ENCODE measurements at places on chromosomes 16 and 17. TPM values are rescaled to one million over a fixed set of nuclear protein-coding genes. Genes with fewer than 3 reads are reported as not detected.

Gene ZNF385C
- total RNA-seq, result 0.07 TPM

Gene PRSS53
- 7.0 TPM for total RNA-seq

DNA sequence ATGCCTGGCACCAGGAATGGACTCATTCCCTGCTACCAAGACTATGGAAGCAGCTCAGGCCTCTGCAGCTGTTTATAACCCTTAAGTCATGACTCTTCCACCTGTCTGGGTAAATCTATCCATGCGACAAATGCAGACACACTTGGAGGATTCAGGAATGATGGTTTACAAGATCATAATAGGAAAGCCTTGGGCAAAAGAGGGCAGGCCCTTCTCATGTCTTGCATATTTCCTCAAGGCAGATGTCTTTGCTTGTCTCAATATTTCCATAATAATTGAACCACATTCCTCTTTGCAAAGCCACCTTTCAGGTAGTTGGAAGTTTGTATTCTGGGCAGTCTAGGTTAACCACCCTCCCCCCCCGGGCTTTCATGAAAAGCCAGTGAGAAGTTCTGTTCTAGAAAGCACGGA is 884 bp upstream of the JPT1 start:
- DNase-seq, result no peak
- H3K36me3 ChIP-seq, result no peaks in the 10 kb centered on the region
- peaks cover 36% of the 10 kb centered on the region for H3K4me1 ChIP-seq

GRCh38 chr16:50416388-50416787 is 47.6 kb upstream of the BRD7 start:
- DNase-seq, result no peak
- no peak overlapping the region for H3K27ac ChIP-seq
- peaks cover 13% of the 10 kb centered on the region for H3K4me1 ChIP-seq
- H3K27me3 ChIP-seq, result no peaks in the 10 kb centered on the region
- H3K4me3 ChIP-seq, result no peak overlapping the region

DNA sequence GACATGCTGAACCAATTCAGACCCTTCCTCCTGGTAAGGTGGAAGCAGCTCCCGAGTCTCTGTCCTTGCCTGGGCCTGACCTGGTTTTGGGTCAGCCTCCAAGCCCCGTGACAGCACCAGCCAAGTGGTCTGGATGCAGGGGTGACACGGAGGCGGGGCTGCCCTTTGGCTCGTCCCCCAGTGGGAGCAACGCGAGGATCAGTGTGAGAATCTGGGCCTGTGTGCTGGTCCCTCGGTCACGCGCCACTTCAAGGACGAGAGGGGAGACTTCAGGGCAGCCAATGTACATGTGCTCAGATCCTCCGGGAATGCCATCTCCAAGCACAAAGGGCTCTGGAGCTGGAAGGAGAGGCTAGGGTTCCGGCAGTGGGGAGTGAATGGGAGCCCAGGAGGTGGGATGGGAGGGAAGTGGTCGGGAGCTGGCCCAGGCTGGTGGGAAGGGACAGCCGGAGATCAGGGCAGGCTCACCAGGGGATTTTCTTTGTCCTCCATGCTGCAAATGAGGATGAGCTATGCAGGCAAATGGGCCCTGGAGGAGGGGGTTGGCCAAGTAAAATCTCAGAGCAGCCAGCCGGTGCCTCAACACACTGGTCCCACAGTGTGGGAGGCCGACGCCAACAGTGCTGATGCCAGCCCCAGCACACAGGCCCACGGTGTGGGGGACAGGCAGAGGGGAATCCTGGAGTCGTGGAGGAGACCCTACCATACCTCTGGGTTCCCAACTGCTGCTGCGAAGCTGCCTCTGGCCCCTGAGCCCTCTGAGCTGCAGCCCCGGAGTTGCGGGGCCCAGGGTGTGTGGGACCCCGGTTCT is 4.2 kb upstream of the NDRG4 start:
- peak; percentile 75 for DNase-seq
- H3K36me3 ChIP-seq, result no peaks in the 10 kb centered on the region
- peaks cover 20% of the 10 kb centered on the region for H3K4me1 ChIP-seq
- peaks cover 2% of the 10 kb centered on the region for H3K27me3 ChIP-seq
- peak overlapping the region; percentile 90 for H3K27ac ChIP-seq

DNA sequence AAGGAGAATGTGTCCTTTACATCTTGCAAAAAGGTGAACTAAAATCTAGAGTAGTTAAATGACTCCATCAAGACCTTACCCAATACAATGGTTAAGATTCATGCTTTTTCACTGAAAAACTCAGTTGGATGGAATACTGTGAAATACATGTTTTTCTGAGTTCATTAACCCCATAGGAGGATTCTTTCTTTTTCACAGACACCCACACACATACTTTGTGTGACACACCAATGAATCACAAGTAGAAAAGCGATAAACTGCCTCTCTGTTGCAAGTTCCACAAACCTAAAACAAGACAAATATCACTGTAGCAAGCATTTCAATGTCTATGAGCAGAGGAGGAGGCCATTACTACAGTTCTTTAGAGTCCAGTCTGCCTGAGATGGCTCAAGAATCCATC is 258.8 kb upstream of the CDH5 start:
- peak overlapping the region; percentile 42 for H3K27ac ChIP-seq
- H3K4me3 ChIP-seq, result no peak overlapping the region
- H3K36me3 ChIP-seq, result no peaks in the 10 kb centered on the region
- peaks cover 13% of the 10 kb centered on the region for H3K4me1 ChIP-seq

GRCh38 chr17:76594690-76595089 is 9.0 kb upstream of the ST6GALNAC2 start:
- DNase-seq, result no peak
- H3K36me3 ChIP-seq, result no peaks in the 10 kb centered on the region
- no peak overlapping the region for H3K4me3 ChIP-seq
- peaks cover 2% of the 10 kb centered on the region for H3K4me1 ChIP-seq
- H3K27me3 ChIP-seq, result peaks cover 8% of the 10 kb centered on the region

DNA sequence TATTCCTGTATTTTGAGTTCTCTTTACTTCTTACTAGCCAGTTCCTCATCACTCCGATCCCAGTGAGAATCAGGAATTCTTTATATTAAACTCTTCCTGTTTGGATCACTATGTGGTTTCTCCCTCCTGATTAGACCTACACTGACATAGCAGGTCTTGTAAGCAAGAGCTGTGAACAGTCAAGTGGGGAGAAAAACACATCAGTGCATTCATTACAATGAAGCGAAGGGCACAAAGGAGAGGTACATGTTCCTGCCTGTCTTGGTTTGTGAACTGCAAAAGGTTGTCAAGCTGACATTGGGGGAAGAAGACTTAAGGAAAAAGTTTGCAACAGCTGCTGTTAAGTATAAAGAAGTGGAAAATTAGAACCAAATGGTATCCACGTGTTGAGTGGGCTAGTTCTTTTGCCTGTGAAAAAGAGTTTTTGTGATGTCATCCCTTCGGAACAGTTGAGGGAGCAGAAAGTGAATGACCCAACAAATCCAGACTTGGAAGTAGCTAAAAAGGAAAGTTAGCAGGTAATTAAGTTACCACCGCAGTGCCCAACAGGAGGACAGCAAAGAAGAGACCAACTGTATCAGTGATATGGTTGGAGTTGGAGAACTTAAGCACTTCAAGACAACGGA is 23.0 kb upstream of the TRIM25 start:
- peaks cover 22% of the 10 kb centered on the region for H3K36me3 ChIP-seq
- no peaks in the 10 kb centered on the region for H3K27me3 ChIP-seq
- no peak for DNase-seq
- no peak overlapping the region for H3K4me3 ChIP-seq
- H3K27ac ChIP-seq, result no peak overlapping the region

DNA sequence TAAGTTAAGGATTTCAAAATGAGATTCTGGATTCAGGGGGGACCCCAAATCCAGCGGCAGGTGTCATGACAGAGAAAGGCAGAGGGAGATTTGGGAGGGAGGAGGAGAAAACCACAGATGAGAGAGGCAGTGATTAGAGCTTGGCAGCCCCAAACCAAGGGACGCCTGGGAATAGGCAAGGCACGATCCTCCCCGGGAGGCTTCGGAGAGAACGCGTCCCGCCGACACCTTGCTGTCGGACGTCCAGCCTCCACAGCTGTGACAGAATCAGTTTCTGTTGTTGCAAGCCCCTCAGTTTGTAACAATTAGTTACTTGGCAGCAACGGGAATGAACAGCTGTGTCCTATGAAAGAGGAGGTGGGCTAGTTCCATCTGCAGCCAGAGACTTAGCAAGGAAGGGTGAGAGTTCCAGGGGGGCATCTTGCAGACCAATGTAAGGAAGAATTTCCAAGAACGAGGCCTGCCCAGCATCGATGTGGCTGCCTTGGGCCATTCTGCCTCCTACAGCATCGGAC is 110.7 kb upstream of the SDK2 start:
- H3K4me3 ChIP-seq, result no peak overlapping the region
- H3K4me1 ChIP-seq, result no peaks in the 10 kb centered on the region
- H3K36me3 ChIP-seq, result no peaks in the 10 kb centered on the region
- peaks cover 52% of the 10 kb centered on the region for H3K27me3 ChIP-seq
- H3K27ac ChIP-seq, result peak overlapping the region; percentile 53
- DNase-seq, result no peak

All from chondrocyte (in vitro differentiated cells).